ENCODE measurements at places on chromosomes 4 and X.

GRCh38 chrX:1610166-1610565 lies 4.7 kb upstream of the ASMT start:
- DNase-seq, result no peak

GRCh38 chr4:186781032-186781917 lies 57.6 kb upstream of the FAT1 start:
- DNase-seq, result peak; percentile 74

DNA sequence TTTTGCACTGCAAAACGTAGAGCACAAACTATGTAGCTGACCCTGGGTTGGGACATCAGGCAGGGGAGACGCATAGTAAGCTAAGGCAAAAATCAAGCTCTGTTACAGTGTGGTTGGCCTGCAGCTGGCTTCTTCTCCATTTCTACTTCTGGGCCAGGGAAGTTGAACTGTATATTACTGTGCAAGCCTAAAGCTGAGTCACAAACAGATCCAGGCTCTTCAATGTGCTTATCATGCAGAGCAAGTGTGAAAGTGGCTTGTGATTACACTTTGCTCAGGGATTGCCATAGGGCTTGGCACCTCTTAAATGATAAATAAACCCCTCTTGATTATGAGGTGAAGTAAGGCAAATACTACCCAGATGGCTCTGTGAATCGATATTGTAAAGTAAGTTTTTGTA lies 40.5 kb downstream of the CLDN34 start:
- DNase-seq, result no peak

- no peak for DNase-seq
Measured at GRCh38 chr4:7979652-7979968, 39.9 kb upstream of the AFAP1 start.

GRCh38 chr4:53706422-53707032 lies 115.2 kb upstream of the LNX1 start:
- DNase-seq, result peak; percentile 63

GRCh38 chrX:19695884-19696283 lies 180.6 kb upstream of the MAP3K15 start:
- no peak for DNase-seq

- no peak for DNase-seq
Measured at GRCh38 chr4:118175506-118175905, 141.2 kb downstream of the NDST3 start.

GRCh38 chr4:2172627-2173231 lies 69.2 kb downstream of the HAUS3 start:
- no peak for DNase-seq

- DNase-seq, result peak; percentile 63
Measured at GRCh38 chr4:111283066-111283677, 660.3 kb upstream of the PITX2 start.

DNA sequence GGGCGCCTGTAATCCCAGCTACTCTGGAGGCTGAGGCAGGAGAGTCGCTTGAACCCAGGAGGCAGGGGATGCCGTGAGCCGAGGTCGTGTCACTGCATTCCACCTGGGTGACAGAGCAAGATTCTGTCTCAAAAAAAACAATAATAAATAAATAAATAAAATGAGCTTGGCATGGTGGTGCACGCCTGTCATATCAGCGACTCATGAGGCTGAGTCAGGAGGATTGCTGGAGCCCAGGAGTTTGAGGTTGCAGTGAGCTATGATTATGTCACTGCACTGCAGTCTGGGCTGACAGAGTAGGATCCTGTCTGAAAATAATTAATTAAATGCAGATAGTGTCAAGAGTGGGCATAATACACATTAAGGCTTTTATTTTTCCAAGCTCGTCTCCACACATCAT lies 77.5 kb downstream of the DHRSX start:
- DNase-seq, result peak; percentile 13

DNA sequence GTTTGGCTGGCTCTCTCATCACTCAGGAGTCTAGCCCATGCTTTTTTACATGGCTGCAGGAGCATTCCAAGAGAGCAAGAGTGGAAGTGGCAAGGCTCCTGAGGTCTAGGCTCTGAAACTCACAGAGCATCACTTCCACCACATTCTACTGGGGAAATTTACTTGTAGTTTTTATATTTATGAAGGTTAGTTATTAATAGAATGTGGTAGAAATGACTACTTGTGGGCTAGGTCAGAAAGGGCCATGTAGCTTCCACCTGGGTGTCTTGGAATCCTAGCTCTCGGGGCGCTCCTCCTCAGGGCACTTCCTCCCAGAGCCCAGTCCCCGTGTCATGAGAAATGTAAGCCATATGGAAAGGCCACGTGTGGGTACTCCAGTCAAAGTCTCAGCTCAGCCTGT lies 127.0 kb upstream of the CASK start:
- DNase-seq, result no peak

DNA sequence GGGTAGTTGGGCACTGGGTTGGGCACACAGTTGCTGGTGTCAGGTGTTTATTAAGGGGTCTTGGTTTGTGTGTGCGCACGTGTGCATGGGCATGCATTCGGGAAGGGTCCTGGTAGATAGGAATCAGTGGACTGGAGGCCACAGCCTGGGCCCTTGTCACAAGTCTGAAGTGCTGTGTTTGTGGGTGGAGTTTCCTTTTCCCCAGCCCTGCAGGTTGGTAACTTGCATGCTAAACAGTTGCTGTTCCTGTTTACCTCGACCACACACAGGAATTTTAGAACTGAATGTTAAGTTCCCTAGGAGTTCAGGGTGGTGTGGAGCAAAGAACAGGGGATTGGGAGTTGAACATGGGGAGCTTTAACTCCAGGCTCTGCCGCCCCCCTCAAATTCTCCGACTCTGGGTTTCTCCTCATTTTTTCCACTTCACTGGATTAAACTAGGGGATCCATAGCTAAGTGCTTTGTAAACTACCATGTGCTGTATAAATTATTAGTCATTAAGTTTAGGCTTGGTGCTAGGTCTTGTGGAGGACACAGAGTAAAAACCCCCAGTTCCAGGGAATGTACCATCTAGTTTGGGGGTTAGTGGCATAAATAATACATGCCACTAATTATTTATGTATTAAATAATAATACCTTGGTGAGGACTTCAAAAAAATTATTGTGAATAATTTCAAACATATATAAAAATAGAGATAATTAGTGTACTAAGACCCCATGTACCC lies 49.0 kb downstream of the STARD8 start:
- no peak for DNase-seq
